Stimulated activated CD8-positive, alpha-beta memory T cell treated with anti-CD3 and anti-CD28 coated beads, Interleukin-12 subunit alpha, Interleukin-12 subunit beta, amount 100 ng/mL, for 1 hour (primary cell): ENCODE measurements at places on chromosomes 2 and 18.
A peak's percentile ranks its signal among the peaks of the same experiment; 100 is the strongest.

DNA sequence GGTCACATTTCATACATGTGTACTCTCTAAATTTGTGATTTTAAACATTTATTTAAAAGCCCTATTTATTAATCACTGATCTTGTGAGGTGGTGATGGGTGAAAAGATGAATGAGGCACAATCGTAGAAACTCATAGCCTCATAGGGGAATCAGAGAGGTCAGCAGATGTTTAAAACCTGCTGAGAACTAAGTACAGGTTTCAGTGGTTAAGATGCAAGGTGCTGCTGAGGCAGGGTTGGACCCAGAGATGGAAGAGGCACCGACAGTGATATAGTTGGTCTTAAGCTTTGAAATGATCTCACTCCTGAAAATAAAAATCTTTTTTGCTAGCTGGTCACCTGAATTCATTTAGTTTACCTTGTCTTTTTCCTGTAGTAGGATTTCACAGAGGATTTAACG is 49.6 kb downstream of the LINC00305 start:
- DNase-seq, result no peak

GRCh38 chr2:202545523-202545922 is 89.2 kb upstream of the FAM117B start:
- no peak for DNase-seq

- no peak for DNase-seq
Observed at GRCh38 chr2:200101922-200102321, 146.5 kb downstream of the MAIP1 start.

GRCh38 chr18:13369756-13370510 is 151.4 kb downstream of the LDLRAD4 start:
- no peak for DNase-seq

DNA sequence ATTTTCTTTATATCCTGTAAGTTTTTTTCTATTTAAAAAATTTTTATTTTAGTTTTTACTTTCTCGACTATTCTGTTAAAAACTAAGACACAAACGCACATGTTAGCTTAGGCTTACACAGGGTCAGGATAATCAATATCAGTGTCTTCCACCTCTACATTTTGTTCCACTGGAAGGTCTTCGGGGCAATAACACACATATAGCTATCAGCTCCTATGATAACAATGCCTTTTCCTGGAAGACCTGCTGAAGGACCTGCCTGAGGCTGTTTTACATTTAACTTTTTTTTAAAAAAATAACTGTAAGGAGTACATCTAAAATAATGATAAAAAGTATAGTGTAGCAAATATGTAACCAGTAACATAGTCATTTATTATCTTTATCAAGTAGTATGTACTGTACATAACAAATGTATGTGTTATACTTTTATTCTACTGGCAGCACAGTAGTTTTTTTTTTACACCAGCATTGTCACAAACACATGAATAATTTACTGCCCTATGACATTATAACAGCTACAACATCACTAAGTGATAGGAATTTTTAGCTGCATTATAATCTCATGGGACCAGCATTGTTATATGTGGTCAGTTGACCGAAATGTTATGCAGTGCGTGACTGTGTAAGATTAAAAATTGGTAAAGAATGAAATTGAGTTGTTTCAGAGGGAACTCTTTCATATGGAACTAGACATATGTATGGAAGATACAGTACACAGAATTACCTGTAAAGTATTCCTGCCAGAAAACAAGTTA is 37.9 kb downstream of the CCDC138 start:
- no peak for DNase-seq

DNA sequence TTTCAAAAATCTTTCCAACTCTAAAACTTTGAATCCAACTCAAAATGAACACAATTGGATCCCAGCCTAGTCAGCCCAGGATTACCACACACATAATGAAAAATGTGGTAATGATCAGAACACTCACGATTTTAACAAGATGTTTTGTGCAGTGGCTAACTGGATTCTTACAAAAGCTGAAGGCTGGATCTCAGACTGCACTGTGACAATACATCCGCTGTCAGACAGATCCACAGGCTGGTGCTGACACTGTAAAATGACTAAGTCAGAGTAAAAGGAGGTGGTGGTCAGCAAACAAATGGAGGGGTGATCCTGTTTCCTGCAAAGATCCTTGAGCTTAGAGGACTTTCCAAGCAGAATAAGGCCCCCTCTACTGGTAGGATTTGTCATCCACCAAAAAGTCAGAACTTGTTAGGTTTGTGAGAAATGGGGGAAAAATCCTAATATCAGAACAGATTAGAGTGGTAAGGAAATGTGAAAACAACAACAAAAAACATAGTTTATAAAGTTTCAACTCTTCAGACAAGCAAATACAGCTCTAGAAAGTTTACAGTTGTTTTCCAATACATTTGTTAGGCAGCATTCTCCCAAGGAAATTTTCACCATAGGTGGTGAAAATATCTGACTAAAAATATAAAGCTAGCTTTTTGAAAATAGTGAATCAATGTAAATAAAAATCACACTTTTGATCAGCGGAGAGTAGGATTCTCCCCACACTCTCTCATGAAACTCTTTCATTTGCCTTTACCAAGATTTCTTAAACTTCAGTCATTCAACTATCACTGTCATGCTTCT is 211.9 kb downstream of the AGPS start:
- no peak for DNase-seq

- no peak for DNase-seq
Observed at GRCh38 chr2:65227020-65227455, 593 bp upstream of the ACTR2 start.

GRCh38 chr2:208311954-208312353 is 45.9 kb downstream of the PIKFYVE start:
- no peak for DNase-seq

GRCh38 chr18:47754311-47755101 is 176.0 kb downstream of the SMAD2 start:
- peak; percentile 11 for DNase-seq
